ENCODE measurements at places on chromosomes 2 and 18. TPM values are rescaled to one million over a fixed set of nuclear protein-coding genes. Genes with fewer than 3 reads are reported as not detected.
A peak's percentile ranks its signal among the peaks of the same experiment; 100 is the strongest.

GRCh38 chr18:34676816-34677574 lies 33.1 kb upstream of the DTNA start:
- no peak for DNase-seq

DNA sequence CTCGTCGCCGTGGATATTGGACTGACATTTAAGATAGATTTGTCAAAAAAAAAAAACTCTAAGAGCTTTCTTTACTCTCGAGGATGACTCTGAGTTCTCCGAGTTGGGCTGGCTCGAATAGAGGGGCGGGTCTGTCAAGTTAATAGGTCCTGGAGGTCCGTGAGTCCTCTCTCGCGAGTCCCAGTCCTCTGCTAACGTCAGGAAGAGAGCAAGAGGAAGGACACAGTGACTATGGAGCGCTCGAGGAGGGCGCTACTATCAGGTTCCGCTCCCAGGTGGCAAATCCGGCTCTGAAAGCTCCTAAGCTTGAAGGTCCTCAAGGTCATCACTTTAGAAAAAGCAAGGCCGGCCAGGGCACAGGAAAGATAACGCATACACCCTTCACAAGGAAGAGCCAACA lies 404 bp upstream of the AKAIN1 start:
- DNase-seq = no peak

GRCh38 chr2:133235968-133236367 lies 332.3 kb downstream of the NCKAP5 start:
- no peak for DNase-seq

DNA sequence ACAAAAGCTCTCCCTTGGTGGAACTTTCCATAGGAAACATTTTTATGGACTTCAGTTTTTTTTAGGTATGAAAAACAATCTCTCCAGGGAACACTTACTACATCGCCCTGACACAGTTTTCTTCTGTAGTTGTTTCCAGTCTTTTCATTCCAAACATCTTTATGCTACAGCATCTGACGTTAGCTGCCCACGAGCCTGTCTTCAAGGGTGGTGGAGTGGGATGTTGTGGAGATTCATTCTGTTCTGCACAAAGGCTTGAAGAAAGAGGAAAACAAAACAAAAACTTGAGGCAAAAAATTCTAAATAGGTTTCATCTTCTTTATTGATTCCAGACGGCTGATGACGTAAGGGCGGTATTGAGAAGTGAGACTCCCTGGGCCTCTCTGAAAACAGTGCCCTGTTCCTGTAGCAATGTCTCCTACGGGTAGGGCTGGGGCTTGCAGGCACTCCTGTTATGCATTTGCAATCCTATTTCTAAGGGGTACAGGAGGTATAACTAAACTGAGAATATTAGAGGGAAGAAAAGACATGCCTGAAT lies 375.0 kb downstream of the RNF144A start:
- DNase-seq = no peak

DNA sequence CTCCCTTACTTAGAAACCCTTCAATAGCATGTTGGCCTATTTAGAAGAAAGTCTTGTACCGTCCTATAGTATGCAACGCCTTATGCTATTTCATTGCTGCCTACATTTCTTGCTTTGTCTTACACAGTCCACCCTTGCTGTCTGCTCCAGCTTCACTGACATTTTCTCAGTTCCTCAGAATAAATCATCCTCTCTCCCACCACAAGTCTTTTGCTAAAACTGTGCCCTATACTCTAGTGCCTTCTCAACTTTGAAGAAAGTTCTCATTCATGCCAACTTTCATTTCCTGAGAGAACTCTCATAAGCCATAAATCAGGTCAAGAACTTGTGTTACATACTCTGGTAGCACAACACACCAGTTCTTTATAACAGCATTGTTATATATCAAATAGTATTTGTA lies 54.3 kb upstream of the COL3A1 start:
- DNase-seq = no peak

GRCh38 chr2:207255565-207256470 lies 90.1 kb upstream of the KLF7 start:
- DNase-seq = no peak

- DNase-seq = no peak
These were observed 55.8 kb downstream of the CTIF start for GRCh38 chr18:48594471-48595094.

DNA sequence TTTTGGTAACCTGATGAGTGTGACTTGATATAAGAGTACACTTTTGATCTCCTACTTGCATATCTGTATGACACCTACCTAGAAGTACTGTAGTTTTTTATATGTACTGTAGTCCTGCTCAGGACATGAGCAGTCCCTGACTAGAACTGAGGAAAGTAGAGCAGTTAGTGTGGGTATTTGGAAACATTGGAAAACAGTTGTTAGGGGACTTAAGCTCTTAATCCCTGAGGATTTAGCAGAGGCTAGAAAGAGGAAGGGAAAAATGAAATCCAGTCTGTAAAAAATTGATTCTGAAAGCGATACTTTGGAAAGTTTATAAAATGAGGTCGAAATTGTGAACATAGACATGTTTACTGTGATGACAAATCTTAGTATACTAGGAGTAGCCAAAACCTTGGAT lies 125.6 kb downstream of the NCOA1 start:
- DNase-seq = no peak

DNA sequence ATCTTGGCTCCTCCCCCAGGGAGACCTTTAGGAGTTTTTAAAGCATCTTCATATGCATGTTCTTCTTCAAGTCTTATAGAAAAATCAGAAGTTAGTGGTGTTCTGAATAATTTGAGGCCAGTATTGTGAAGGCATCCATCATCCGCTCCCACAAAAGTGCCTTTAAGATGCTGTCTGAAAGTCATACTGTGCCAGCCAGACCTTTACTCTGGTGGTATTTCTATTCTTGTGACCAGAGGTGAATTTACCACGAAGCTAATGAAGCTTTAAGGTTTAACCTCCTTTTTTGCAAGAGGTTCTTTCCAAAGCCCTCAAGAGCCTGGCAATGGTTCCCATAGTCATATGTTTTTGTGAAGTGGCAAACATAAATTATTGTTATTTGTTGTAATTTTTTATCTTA lies 54.3 kb downstream of the SLC40A1 start:
- no peak for DNase-seq

GRCh38 chr2:239943571-239943970 lies 81.6 kb downstream of the NDUFA10 start:
- no peak for DNase-seq

GRCh38 chr18:35024196-35024595 lies 17.0 kb upstream of the MAPRE2 start:
- no peak for DNase-seq

DNA sequence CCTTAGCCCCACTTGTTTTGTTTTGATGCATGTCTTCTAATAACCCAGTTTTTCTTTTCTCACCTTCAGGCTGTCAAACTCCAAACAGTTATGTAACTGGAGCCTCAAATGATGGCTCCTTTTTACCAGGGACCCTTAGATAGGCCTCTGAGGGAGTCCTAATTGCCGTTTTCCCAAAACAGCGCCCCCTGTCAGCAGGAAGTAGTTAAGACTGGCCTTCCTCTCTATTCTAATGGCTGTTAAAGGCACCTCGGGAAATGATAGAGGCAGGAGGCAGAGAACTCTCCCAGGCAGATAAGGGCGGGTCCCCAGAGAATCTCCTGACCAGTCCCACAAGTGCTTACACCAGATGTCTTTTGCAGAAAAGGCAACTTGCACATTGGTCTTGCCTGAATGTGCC lies 123.2 kb downstream of the KCNS3 start:
- no peak for DNase-seq

DNA sequence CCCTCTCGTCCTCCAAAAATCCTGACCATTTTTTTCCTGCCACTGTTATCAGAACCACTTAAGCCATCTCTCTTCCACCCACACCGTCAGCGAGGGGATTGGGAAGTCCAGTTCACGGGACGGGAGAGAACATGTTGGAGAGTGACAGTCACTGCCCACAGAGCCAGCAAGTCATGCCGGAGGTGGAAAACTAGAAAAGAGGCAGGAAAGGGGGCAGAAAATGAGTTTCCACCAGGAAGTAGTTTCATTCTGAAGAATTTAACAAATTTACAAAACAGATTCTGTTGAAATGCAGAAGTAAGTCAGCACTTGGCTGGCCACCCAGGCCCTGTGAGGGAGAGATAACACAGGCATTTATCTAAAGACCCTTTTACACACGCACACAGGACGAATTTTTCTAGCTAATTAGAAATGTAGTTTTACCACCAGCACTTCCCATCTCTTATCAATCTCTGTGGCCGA lies 431.3 kb downstream of the TSN start:
- DNase-seq = peak; percentile 74

DNA sequence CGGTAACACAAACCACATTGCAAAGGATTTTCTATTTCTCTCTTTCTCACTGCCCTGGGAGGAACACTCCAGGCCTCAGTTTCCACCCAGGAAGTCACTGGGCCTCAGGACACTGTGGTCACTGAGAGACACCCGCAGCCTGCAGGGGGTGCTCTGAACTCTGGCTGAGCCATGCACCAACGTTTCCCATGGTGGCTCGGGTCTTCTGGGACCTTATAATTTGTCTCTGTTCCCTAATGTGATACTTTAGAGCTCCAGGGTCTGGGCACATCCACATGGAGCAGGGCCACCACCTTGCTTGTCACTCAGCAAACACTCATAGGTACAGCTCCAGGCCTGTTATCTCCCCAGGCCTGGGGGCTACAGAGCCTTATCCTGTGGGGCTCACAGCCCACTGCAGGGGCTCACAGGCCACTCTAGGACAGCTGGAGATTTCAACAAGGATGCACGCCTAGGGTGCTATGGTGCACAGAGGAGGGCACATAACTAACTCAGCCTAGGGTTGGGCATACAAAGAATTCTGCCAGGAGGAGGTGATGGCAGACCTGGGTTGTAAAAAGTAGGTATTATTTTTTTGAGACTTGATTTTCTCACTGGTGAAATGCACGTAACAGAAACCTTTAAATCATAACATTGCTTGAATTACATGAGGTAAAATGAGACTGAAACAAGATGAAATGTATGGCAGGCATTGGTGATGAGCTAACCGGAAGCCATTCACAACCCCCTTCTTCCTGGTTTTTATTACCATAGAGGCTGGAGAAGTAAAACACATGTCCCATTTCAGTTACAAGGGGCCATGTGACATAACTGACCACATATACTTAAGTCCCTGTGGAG lies 3.0 kb upstream of the HS1BP3 start:
- DNase-seq = peak; percentile 40

The PDE1A gene
- total RNA-seq = 3.0 TPM

The SLC11A1 gene
- under 0.01 TPM for total RNA-seq

The GKN2 gene
- not detected for total RNA-seq

The TUBB8B gene
- not detected for total RNA-seq

The SLC8A1 gene
- under 0.01 TPM for total RNA-seq

The VWC2L gene
- total RNA-seq = not detected
